Endodermal cell (in vitro differentiated cells): ENCODE measurements at places on chromosomes 13 and 19. TPM values are rescaled to one million over a fixed set of nuclear protein-coding genes. Genes with fewer than 3 reads are reported as not detected.

The ZNF627 gene
- total RNA-seq = 21.3 and 22.0 TPM in 2 replicates

The UPK1A gene
- 0.37 and 0.45 TPM in 2 replicates for total RNA-seq

The PDCD2L gene
- total RNA-seq = 25.1 and 28.8 TPM in 2 replicates

The AMER2 gene
- total RNA-seq = 0.06 to 0.07 TPM (median 0.07 TPM) in 3 replicates

The C19orf44 gene
- 7.9 to 10.1 TPM (median 9.2 TPM) in 3 replicates for total RNA-seq

The SSC5D gene
- 1.2 and 1.4 TPM in 2 replicates for total RNA-seq

The COX6B2 gene
- 0.59 to 2.6 TPM (median 0.75 TPM) in 3 replicates for total RNA-seq

The IQCN gene
- 3.0 to 4.3 TPM (median 3.3 TPM) in 3 replicates for total RNA-seq

The ZNF547 gene
- 1.5 to 3.3 TPM (median 2.3 TPM) in 3 replicates for total RNA-seq

The LMTK3 gene
- total RNA-seq = 14.2 to 14.6 TPM (median 14.5 TPM) in 3 replicates

The DMKN gene
- 451 to 517 TPM (median 465 TPM) in 3 replicates for total RNA-seq

The CFAP97D2 gene
- total RNA-seq = not detected in 3 replicates

The GNG7 gene
- total RNA-seq = 10.1 and 12.3 TPM in 2 replicates

The GGN gene
- 0.93 and 0.99 TPM in 2 replicates for total RNA-seq

The PDX1 gene
- not detected in 2 replicates for total RNA-seq

The GPR4 gene
- not detected in 2 replicates for total RNA-seq

The FRY gene
- 23.0 to 37.3 TPM (median 30.8 TPM) in 3 replicates for total RNA-seq

The ADAT3 gene
- total RNA-seq = 11.4 and 13.8 TPM in 2 replicates

The CCNA1 gene
- total RNA-seq = 0.38 TPM in 1 of 3 replicates, not detected in the others

The GPX4 gene
- 382 to 449 TPM (median 434 TPM) in 3 replicates for total RNA-seq

The LILRA5 gene
- not detected in 3 replicates for total RNA-seq

The ZNF780B gene
- 24.2 and 30.5 TPM in 2 replicates for total RNA-seq

The ZNF541 gene
- total RNA-seq = not detected in 2 replicates

The FXYD1 gene
- 0.86 to 1.4 TPM in 2 of 3 replicates, not detected in the other for total RNA-seq

The GSX1 gene
- not detected in 2 replicates for total RNA-seq

The SIGLEC12 gene
- total RNA-seq = not detected in 3 replicates

The CYP2S1 gene
- 7.6 to 12.2 TPM (median 8.6 TPM) in 3 replicates for total RNA-seq

The RYR1 gene
- 1.5 and 3.3 TPM in 2 replicates for total RNA-seq

The SYT3 gene
- total RNA-seq = 1.2 to 2.8 TPM (median 1.7 TPM) in 3 replicates

The FGF9 gene
- 0.21 TPM in 1 of 3 replicates, not detected in the others for total RNA-seq

The BORA gene
- total RNA-seq = 14.4 and 14.9 TPM in 2 replicates

The CLEC17A gene
- not detected in 2 replicates for total RNA-seq

The FOSB gene
- total RNA-seq = 1.6 and 2.5 TPM in 2 replicates

The MADCAM1 gene
- total RNA-seq = 0.46 and 0.66 TPM in 2 replicates

The FGF14 gene
- total RNA-seq = 0.26 and 0.34 TPM in 2 replicates
